Mesenteric fat pad (tissue), 1 donor: ENCODE measurements at places on chromosomes 5 and 9.

DNA sequence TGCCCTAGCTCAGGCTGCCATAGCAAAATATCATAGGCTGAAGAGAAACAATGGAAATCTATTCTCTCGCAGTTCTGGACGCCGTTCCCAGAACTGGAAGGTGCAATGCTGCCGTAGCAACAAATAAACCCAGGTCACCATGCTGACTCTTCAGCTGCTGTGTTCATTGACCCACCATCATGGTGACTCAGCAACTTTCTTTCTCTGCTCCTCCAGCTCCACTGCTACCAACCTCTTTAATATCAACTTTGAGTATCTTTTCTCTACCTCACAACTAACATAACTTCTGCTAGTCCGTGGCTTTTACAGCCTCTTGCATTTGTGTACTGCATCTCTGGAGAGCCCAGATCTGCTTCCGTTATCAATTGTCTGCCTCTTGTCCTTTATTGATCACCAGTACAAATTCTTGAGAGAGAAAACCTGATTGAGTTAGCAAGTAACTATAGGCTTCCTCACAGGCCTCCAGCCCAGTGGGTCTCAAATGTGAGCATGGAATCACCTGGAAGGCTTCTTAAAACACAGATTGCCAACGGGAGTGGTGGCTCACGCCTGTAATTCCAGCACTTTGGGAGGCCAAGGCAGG lies 47.3 kb upstream of the SLC30A5 start:
- no peak for DNase-seq

- no peak for DNase-seq
These were observed 206.1 kb downstream of the TUSC1 start for GRCh38 chr9:25472085-25472607.

- no peak for DNase-seq
These were observed 179.6 kb upstream of the PUM3 start for GRCh38 chr9:3023449-3023848.

DNA sequence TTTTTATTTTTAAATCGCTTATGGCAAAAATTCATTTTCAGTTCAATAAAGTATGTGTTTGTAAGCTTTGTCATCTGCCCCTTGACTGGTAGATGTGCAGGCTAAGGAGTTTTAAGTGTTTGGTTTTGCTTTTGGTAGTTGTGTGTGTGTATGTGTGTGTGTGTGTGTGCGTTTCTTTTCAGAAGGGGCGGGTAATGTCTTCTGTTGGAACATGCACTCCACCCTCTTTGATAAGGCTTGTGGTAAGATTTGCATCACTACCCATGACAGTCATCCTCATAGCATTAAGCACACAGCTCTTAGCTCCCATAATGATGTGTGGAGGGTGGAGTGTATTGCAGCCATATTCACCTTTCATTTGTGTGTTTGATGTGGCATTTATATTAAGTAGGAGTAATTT lies 92.1 kb upstream of the FSD1L start:
- no peak for DNase-seq

DNA sequence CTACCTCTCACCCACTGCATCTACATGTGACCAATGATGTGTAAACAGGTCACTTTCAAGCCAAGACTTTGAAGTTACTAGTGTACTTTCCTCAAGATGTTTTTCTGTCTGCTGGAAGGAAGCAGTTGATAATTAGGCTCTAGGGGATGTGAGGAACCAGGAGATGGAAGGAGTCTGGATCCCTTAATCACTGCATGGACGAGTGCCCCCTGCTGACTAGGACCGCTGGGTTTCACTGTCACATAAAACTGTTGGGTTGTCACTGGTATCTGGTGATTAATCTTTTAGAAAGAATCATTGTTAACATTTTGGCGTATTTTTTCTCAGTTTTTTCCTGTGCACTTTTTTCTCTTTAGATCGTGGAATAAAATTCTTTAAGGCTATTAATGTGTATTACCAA lies 79.5 kb downstream of the SREK1 start:
- no peak for DNase-seq

GRCh38 chr5:139912158-139912557 lies 116.5 kb downstream of the PSD2 start:
- DNase-seq: no peak

DNA sequence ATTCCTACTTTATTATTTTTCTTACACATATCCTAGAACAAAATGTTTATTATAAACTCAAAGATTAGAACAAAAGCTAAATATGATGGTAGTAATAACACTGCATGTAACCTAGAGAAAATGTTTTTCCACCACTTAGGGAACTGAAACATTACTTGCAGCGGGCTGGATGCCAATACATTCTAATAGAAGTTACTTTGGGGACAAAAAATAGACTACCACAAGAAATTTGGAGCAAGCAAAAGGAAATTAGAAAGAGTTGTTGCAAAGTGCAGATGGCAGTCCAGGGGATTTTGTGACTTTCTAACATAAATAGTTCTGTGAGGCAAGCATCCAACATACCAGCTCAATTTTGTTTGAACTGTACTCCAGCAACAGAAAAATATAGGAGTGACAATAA lies 255.3 kb upstream of the GRIN3A start:
- DNase-seq: no peak

- no peak for DNase-seq
These were observed 2015.9 kb upstream of the CDH9 start for GRCh38 chr5:29054282-29054681.

DNA sequence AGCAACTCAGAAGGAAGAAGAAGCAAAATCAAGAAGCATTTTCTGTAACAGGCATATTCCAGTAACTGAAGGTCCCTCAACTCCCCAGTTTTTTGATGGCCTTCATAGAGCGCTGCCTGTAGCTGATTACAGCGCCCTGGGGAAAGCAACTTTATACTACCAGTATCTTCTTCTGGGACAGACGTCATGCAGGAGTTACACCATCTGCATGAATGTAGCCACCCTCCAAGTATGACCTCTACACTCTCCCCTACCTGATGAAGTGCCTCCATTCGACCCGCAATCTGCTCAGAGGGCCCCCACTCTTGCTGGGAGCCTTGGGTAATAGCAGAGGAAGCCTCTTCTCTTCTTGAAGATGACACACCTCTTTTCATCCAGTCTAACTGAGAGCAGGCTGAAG lies 21.0 kb upstream of the SH3TC2 start:
- DNase-seq: no peak

GRCh38 chr5:171308453-171309275 lies at the start of gene TLX3:
Gene TLX3, plus strand, starts transcription at chr5:171309248. Its CDS starts 118 bp downstream, at chr5:171309366.
- DNase-seq: no peak

DNA sequence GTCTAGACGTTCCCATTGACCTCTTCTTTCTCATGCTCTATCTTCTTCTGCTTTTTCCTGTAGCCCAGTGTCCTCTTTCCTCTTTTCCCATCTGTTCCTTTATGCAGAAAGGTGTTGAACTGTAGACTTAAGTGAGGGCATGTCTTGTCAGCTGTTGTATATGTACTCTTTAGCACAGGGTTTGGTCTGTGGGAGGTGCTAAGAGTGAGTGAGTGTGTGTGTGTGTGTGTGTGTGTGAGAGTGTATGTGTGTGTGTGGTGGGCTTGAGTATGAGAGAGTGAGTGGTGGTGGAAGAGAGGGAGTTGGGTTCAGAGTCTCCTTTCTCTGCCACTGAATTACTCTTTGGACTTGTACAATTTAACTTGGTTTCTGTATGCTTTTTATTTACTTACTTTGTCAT lies 10.3 kb upstream of the ROPN1L start:
- no peak for DNase-seq

DNA sequence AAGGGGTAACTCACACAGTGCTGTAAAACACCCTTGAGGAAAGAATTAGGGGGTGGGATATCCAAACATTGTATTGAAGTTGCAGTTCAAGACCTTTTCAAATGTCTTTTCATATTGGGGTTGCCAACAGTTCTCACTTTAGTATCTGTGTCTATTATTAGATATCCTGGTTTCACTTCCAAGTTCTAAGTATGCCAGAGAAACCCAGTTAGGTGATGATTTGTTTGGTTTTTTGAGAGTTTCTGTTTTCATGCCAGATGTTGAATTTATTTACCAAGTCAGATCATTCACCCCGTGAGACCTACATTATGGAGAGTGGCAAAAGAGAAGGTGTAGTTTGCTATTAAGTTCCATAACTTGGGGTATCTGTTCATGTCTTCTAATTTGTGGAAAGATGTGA lies 64.5 kb downstream of the C9orf152 start:
- DNase-seq: no peak

- no peak for DNase-seq
These were observed 18.8 kb upstream of the SEC16A start for GRCh38 chr9:136501686-136502085.

- DNase-seq: no peak
These were observed at the start of gene CDH18 for GRCh38 chr5:19987612-19988361. Gene CDH18, minus strand, starts transcription at chr5:19988200. Its CDS starts 149,214 bp downstream, at chr5:19838986.

- DNase-seq: no peak
These were observed 43.2 kb upstream of the AKNA start for GRCh38 chr9:114431003-114431402.

DNA sequence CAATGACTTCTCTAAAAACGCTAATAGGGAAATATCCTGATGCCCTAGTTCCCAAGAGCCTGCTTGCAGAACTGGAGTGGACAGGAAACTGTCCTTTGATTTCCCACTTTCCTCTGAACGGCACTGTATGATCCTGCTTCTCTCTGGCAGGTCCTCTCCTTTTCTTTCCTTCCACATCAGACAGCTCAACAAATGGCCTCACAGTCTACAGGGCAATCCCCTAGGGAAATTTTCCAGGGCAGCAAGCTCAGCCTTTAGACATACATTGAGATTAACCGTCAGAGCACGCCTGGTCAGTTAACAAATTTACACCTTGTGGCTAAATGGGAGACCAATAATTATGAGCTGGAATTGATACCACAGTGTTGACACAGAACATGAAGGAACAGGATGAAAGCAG lies 164.9 kb downstream of the SLC24A2 start:
- no peak for DNase-seq

GRCh38 chr5:14659821-14660607 lies 4.5 kb upstream of the OTULIN start:
- no peak for DNase-seq
